ENCODE measurements at places on chromosomes 3 and 15.

DNA sequence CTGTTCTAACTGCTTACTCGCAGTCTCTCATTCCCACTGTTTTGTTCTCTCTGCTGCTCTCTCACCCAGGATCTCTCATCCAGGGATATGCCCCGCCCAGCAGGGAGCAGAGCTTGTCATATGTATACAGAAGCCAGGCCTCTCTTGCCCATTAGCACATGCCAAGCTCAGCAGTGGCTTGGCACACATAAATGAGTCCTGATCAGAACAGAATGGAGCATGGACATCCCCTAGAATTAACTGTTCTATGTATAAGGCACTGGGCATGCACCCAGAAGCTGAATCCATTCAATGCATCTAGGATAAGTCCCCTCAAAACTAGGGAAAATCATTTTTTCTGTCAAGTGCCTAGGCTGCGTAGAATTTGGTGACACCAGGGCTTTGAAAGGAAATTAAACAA, 61.6 kb downstream of the IGSF11 start:
- no peak for DNase-seq

- peak; percentile 14 for DNase-seq
Measured at GRCh38 chr15:86483936-86484335, 404.3 kb downstream of the AGBL1 start.

DNA sequence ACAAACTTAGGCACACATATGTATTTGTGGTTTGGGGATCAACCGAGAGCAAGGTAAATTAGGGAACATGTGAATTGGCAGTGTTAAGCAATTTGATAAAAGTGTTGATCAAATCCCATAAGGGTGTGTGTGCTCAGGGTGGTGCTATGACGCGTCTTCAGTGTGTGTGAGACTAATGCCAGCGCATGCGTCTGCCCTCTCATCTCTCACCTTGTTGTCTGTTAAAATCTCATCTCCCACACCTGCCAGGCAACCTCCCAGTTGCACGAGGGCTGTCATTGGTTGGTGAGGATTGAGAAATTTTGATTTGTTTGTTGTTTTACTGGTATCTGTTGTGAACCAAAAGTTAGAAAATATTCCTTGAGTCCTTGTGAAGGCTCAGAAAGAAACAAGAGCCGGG, 137.2 kb upstream of the ICE2 start:
- DNase-seq, result no peak

- DNase-seq, result no peak
Measured at GRCh38 chr3:177439694-177440269, 242.5 kb upstream of the TBL1XR1 start.

- no peak for DNase-seq
Measured at GRCh38 chr3:32335365-32336112, 56.1 kb upstream of the CMTM7 start.

GRCh38 chr3:183688874-183689273, 8.7 kb upstream of the YEATS2 start:
- DNase-seq, result no peak

DNA sequence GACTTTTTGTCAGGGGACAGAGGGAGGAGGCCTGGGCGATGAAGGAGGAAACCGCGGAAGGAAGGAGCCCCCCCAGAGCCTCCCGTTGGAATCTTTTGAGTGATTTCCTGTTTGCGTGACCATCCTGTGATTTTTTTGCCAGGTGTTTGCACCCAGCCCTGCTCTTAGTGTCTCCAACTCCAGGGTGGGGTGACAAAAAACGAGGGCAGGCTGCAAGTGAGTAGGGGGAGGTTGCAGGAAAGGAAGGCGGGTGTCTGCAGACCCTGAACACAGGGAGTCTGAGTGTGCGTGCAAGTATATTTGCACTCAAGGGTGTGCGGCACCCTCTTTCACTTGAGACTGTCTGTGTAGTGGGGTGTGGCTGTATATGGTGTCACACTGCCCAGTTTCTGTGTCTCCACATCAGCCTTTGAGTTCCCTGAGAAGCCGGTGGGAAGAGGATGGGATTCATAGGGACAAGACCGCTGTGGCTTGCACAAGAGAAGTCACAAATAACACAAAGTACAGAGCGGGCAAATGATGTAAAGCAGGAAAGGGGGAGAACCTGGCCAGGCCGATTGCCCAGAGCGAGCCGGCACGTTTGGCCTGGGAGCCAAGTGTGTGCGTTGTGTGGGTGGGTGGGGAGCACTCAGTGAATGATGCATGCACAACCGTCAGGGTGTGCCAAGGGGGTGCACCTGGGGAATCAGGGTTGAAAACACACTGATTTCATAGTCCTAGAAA, 6.6 kb downstream of the ISLR2 start:
- DNase-seq, result no peak

DNA sequence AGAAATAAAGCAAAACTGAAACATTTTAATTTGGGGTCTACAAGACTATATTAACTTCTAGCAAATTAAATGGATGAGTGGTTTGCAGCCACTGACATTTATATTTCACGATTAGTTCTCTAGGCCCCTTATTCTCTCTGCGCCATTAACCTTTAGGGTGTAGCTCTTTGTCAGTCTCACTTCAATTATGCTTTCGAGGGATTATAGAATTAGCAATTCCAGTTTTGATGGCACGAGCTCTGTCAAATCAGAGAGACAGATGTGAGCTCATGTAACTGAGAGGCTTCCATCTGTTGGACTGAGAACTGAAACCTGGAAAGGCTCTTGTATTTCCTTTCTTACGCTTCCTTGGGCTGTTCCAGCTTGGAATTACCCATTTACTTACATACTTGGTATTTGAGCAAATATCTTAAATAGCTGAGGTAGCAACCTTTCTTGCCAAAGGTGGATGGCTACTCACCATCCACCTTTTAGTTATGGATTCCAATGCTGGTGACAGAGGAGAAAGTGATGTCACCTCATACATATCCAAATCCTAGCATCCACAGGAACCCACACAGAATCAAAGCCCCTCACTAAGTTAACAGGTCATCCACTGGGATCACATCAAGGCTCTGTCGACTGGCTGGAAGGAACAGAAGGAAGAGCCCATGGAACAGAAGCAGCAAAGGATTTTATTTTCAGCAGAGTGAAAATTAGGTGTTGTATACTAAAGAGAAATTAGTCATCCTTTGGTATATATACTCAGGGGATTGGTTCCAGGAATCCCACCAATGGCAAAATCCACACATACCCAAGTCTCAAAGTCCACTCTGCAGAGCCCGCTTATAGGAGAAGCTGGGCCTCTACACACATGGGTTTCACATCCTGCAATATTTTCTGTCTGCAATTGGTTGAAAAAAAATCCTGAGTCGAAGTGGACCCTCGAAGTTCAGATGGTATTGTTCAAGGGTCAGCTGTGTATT, 20.8 kb downstream of the VGLL4 start:
- no peak for DNase-seq

GRCh38 chr3:72702390-72702789, 145.9 kb downstream of the SHQ1 start:
- DNase-seq, result no peak

GRCh38 chr3:17307482-17307881, 422.7 kb downstream of the PLCL2 start:
- no peak for DNase-seq

- DNase-seq, result peak; percentile 56
Measured at GRCh38 chr3:46923559-46924350, 46.2 kb downstream of the PTH1R start.

DNA sequence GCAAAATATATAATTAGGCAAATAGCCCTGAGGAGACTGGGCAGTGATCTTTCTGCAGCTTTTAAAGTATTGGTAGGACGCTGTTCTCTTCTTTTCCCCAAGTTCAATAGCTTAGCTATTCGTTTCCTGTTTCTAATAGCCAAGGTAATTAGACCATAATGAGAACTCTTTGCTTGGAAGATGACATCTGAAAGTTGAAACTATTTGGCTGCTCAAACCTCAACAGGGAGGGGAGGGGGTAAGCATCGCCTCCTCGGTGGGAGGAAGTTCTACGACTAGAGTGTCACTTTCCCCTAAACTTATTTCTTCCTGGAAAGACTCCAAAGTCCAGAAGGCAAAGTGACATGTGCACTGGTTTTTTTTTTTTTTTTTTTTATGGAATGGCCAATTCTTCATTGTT, 22.8 kb upstream of the ALDH1A3 start:
- no peak for DNase-seq
